Cortex of kidney (tissue), 1 donor: ENCODE measurements at places on chromosomes 12 and 14.

- DNase-seq: no peak
Observed at GRCh38 chr12:4908684-4909409, 858 bp upstream of the KCNA1 start.

- DNase-seq: no peak
Observed at GRCh38 chr12:101707131-101707782, 9.8 kb downstream of the CHPT1 start.

DNA sequence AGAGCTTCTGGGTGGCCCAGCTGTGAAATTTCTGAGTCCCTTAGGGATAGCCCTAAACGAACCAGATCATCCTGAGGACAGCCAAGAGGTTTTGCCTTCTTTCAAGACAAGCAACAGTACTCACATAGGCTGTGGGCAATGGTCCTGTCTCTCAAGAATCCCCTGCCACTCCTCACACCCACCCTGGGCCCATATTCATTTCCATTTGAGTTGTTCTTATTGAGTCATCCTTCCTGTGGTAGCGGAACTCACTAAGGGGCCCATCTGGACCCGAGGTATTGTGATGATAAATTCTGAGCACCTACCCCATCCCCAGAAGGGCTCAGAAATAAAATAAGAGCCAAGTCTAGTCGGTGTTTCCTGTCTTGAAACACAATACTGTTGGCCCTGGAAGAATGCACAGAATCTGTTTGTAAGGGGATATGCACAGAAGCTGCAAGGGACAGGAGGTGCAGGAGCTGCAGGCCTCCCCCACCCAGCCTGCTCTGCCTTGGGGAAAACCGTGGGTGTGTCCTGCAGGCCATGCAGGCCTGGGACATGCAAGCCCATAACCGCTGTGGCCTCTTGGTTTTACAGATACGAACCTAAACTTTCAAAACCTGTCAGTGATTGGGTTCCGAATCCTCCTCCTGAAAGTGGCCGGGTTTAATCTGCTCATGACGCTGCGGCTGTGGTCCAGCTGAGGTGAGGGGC, 38.9 kb downstream of the DAD1 start:
- DNase-seq: no peak

DNA sequence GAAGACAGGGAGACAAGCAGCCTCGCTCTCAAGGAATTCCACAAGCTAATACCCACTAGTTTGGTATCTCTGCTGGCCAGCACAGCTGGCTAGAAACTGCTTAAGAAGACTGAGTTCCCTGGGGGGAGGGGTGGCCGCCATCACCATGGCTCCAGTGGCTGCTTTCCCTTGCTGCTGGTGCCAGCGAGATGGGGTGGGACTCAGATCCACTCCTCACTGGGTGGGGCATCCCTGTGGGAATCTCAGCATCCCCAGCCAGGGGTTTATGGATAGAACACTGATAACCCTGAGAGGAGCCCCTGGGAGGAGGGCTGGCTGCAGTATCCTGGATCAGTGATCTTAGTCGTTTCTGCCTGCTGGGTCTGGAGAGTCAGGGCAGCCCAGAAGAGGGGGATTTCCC, 170.6 kb upstream of the MDGA2 start:
- DNase-seq: no peak

DNA sequence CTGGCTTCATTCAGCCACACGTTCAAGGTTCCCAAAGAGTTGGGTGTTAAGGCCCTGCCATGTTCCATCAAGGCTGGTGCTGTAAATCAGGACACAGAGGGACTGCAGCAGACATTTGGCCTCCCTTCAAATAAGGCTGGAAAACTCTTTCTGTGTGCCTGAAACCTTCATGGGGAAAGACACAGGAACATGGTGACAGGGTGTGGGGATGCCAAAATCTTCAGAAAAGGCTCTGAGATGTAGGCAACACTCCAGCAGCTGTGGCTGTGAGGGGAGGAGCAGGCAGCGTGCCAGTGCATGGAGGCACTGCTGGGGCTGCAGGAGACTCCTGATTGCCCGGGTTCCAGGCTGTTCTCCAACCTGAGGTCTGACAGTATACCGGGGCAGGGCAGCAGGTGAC, 15.0 kb downstream of the POMT2 start:
- DNase-seq: no peak

GRCh38 chr14:61260939-61261776, 20.0 kb downstream of the TMEM30B start:
- DNase-seq: no peak

DNA sequence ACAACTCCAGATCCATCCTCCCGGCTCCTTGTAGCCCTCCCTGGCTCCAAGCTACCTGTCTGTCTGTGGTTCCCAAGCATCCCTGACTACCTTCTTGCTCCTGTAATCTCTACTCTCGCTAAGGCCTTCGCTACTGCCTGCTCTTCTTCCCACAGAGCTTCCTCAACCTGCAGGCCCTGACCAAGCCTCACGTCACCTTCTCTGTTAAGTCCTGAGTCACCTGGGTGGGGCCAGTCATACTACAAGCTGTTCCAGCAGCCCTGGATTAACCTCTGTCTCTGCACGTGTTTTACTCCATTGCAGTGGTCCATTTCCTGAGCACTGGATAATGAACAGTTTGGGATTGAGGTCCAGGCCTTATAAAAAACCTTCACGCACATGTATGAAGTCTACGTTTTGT, 770.7 kb downstream of the BCL11B start:
- DNase-seq: no peak

DNA sequence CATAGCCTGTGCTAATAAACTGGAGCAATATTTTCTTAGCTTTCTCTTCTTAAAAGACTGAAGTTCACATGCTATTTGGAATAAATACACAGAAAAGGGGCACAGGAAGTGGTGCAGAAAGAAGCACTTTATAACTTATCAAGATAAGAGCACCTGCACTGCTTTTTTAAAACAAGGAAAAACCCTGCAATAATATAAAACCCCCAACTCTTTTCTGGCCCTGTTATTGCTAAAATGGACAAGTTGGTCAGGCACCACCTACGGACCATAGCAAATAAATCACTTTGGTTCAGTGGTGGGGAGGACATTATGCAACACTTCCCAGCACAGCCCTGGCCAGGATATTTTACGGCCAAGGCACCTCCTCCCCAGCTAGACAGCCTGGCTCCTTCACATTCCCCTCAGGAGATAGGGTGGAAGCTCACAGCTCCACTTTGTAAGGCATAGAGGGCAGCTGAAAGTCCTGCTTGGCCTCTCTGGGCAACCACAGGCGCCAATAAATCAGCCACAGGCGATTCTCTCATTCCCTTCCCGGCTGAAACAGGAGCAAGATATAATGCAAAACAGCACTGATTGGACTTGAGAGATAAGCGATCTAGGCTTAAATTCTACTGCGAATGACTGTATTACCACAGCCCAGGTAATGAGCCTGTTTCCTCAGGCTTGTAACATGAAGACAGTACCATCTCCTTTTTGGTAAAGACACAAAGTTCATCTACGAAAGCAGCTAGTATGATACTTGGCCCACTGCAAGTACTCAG, 2.0 kb downstream of the ZBTB25 start:
- no peak for DNase-seq

GRCh38 chr12:26734510-26735248, 98.3 kb downstream of the ITPR2 start:
- no peak for DNase-seq

GRCh38 chr14:99418242-99418641, 62.4 kb downstream of the SETD3 start:
- no peak for DNase-seq

GRCh38 chr12:131872154-131873051, 22.0 kb upstream of the ULK1 start:
- DNase-seq: no peak

GRCh38 chr14:52678591-52678990, 16.8 kb downstream of the ERO1A start:
- no peak for DNase-seq

DNA sequence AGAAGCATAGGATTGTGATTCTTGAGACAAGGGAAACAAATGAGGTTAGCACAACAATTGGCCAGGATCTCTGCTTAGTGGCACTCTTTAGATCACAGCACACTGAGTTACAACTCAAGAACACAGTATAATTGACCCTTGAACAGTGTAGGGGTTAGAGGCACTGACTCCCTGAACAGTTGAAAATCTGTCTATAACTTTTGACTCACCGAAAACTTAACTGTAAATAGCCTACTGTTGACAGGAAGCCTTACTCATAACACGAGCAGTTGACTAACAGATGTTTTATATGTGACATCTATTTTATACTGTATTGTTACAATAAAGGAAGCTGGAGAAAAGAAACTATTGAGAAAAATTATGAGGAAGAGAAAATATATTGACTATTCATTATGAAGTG, 296.1 kb downstream of the RERGL start:
- no peak for DNase-seq

- DNase-seq: no peak
Observed at GRCh38 chr12:117907108-117907689, 61.6 kb downstream of the KSR2 start.

GRCh38 chr14:32898876-32899275, 39.8 kb upstream of the NPAS3 start:
- DNase-seq: no peak

DNA sequence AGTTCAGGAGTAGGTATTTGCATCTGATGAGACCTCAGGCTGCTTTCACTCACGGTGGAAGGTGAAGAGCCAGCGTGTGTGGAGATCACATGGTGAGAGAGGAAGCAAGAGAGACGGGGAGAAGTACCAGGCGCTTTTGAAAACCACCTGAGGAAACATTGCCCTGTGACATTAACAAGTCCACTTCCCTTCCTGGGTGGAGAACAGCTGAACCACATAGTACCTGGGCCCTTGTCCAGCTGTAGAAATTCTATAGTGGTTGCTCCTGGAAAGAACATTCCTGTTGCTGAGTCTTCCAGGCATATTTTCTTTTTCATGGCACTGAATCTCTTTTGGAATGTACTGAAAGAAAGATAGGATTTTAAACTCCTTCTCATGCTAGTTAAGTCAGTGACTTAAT, 87.3 kb upstream of the RIN3 start:
- no peak for DNase-seq

DNA sequence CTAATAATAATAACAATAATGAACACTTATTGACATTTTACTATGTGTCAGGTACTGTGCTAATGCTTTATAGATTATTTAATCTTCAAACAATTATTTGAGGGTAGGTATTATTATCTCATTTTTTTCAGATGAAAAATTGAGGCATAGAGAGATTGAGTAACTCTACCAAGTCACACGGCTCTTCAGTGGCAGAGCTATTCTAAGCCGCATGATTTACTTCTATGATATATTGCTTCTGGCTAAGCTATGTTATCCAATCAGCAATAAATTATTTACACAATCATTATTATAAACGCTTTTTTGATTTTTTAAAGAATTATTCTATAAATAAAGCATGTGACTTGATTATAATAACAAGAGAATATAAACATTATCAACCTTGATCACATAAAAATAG, 80.0 kb downstream of the TMEM30B start:
- DNase-seq: no peak

DNA sequence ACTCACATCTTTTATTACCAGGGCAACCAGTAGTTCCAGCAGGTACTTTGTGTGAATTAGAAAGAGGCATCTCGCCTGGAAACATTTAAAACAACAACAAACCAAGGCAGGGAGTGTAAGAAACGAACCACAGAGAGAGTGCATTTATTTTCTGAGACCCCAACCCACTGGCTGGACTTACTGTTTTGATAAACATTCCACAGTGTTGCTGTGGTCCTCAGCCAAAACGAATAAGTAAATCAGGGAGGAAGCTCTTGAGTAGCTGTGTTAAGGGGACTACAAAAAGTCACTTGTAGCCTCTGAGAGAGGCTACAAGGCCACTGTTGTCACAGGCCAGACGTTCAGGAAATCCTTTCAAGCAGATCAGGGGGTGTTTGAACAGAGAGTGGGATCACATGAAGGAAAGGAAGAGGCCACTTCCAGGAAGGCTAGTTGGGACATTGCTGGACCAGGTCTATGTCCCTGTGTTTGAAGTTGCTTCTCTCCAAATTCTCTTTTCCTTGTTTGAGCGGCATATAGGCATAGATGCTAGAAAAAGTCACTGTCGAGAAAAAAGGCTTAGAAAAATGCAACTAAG, 33.8 kb downstream of the DMAC2L start:
- DNase-seq: no peak

DNA sequence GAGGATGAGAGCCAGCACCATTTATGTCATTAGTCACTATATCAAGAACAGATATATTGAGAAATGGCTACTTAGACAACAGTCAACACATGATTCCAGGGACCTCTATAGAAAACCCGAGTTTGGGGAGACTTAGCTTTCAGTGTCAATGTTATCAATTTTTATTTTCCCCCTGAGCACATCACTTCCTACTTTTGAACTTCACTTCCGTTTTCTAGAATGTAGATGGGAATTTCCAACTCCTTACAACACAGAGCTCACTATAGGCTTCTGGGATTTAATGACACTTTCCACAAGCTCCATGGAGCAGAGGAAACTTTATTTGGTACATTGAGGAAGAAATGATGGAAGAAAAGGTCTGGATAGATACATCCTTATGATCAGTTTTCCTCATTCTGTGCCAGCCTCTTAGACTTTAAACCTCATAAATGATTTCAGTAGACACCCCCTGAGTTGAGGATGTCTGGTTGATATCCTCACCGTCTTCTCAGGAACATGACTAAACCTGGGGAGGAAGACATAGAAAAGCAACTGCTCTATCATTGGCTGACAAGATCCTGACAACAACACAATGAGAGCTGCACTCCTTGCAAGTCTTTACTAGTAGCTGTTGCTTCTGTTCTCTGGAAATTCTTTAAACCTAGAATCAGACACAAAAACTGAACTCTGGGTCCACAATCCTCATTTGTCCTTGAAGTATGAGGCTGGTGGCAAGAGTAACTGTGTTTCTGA, 449.4 kb upstream of the OR4E1 start:
- no peak for DNase-seq

DNA sequence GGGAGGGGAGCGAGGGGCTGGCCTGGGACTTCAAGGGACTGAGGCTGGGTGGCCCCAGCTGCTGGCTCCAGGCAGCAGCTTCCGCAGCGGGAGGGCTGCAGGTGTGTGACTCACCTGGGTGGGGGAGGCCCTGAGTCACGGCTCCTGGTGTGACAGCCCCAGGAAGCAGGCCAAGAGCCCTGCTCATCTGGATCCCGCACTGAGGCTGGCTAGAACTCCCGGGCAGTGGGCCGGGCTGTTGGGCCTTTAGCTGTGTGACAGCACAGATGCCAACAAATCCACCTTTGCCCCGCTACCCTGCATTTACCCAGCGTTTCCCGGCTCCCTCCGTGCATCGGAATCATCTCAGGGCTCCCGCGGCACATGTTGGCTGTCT, 180.0 kb upstream of the PRMT8 start:
- DNase-seq: no peak

GRCh38 chr12:66072566-66072965, 58.0 kb downstream of the LLPH start:
- DNase-seq: no peak

DNA sequence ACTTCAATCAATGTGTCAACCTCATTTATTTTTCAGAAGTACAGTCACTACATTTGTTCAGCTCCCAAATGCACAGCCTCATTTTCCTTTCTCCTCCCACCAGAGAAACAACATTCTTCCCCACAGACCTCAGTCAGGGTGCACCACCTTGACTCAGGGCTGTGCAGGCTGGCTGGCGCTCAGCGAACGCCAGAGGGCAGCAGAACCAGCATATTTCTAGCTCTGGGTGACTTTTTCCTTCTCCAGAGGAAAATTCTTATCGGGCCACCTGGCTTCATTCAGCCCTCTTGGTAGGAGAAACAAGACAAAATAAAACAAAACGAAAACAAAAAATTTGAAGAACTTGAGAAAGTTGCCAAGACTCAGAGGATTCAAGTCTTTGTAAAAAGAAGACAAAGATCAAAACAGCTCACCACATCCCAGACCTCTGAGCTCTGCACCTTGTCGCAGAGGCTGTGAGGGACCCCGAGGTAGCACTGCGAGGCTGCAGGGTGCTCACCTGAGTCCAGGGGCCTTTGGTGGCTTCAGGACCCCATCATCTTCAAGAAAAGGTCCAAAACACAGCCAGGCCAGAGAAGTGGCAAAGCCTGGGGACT, 33.7 kb downstream of the PAH start:
- DNase-seq: no peak
